ENCODE measurements at places on chromosomes 3 and 15.

- no peak for DNase-seq
Observed at GRCh38 chr15:48087844-48088243, 32.9 kb upstream of the SLC24A5 start.

GRCh38 chr3:53577506-53577905 lies 83.1 kb downstream of the CACNA1D start:
- DNase-seq: no peak

DNA sequence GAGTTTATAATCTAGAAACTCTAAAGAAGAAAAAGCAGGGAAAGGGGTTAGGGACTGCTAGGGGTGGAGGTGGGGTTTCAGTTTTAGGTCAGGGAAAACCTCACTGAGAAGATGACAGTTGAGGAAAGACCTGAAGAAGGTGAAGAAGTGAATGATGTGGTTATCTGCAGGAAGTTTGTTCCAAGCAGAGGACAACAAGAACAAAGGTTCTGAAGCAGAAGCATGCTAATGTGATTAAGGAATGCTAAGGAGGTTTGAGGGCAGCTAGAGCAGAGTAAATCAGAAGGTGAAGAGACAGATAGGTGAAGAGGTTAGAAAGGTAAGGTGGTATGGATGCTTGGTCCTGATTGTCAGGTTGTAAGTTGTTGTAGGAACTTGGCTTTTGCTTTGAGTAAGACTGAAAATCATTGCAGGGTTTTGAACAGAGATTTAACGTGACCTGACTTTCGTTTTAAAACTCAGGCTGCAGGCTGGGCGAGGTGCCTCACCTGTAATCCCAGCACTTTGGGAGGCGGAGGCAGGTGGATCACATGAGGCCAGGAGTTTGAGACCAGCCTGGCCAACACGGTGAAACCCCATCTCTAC lies 8.6 kb downstream of the OXSR1 start:
- no peak for DNase-seq

DNA sequence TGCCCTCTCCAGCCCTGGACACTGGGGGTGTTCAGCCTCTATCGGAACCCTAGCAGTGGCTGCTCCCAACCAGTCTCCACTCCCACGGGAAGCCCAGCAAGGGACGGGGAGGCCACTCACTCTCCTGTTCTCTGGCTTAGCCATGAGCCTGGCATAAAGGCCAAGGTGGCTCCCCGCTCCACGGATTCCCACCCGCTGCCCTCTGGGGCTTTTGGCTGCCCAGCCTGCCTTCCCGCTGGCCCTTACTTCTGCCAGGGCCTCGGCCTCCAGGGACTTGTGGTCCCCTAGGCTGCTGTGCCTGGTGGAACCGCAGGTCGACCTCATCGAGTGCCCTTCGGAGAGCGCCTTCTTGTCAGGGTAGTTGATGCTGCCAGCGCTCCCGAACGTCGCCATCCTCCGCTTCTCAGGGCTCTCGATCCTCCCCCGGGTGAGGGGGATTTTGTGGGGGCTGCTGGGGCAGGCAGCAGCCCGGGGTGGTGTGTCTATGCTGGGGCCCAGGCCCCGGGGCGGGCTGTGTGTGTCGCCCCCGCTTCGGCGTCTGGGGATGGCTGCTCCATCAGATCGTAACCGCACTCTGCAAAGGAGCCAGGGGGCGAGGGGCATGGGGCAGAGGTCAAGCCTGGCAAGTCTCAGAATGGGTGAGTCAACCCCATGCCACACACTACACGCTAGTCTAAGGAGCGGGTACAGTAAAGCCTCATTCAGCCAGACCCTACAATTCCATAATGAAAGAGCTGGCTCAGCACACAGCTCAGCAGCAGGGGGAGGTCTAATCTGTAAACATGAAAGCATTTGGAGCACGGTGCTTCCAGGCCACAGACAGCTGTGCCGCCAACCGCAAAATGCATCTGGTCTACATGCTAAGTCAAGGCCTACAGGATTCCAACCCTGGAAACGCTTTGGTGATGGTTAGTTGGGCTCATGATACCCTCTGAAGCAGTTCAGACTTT lies 27.3 kb upstream of the RAD18 start:
- no peak for DNase-seq

DNA sequence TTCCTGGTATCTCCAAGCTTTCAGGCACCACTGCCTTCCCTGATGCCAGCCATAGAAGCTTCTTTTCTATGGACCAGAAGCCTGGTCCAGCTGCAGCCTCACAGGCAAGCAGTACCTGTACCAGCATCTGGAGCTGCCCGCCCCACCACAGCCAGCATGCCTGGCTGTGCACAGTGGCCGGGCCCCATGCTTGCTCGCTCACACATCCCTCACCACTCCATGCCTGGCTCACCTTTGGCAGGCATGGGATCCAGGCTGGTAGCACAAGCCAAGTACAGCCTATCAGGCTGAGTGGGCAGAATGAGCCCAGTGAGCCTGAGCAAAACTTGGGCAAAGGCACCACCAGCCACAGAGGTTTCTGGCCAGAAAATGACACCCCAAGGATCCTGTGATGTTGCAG lies 93.4 kb downstream of the TPRA1 start:
- no peak for DNase-seq

GRCh38 chr3:37249717-37250116 lies 75.3 kb upstream of the LRRFIP2 start:
- no peak for DNase-seq

- no peak for DNase-seq
Observed at GRCh38 chr3:129469026-129469425, 29.0 kb downstream of the IFT122 start.

GRCh38 chr3:115469649-115470048 lies 153.7 kb upstream of the GAP43 start:
- DNase-seq: no peak

DNA sequence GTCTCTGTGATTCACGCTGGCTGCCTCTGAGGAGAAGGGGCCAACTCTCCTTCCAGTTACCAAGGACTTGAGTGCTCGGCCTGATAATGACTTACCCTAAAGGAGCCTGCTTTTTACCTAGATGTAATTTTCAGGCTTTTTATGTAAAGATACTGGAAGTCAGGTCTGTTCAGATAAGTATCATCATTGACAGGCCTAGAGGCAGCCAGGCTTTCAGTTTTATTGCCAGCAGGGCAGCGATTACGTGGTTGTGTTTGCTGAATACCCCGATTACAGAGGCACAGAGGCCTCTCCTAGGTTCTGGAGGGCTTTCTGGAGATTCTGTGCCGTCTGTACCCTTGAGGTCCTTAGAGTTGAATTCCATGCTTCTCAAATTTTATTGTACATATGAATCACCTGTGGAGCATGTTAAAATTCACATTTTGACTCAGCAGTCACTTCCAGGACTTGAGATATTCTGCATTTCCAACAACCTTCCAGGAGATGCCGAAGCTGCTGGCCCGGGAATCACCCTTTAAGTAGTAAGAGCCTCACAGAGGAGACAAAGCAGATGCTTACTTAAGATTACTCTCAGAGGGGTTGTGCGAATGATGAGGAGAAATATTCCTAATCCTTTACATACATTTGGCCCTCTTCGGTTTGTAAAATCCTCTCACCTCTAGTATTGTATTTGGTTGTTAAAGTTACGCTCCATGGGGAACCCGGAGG lies 160.1 kb upstream of the BHLHE40 start:
- no peak for DNase-seq

- no peak for DNase-seq
Observed at GRCh38 chr3:119492128-119492527, 6.2 kb upstream of the TIMMDC1 start.

GRCh38 chr3:194632809-194633348 lies 340 bp downstream of the TMEM44 start:
- DNase-seq: peak; percentile 38

- DNase-seq: no peak
Observed at GRCh38 chr15:90684281-90684680, 32.9 kb upstream of the BLM start.

DNA sequence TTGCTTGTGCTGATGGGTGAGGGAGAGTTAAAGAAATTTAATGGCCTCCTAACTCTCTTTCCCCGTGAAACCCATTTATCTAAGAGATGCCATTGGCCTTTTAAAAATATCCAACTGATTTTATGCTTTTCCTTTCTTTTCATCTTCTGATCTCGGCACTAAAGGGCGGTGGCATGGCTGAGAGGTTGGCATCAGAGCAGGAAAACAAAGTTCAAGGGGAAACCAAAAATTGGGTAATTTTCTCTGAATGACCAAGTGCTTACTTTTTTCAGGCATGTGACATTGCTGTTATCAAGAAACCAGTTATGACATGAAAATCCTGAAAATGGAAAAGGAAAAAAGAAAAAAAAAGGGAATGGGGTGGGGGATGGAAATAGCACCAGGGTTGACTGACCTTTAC lies 3.2 kb downstream of the CGNL1 start:
- no peak for DNase-seq

GRCh38 chr3:133670525-133670995 lies 8.8 kb upstream of the TOPBP1 start:
- no peak for DNase-seq

DNA sequence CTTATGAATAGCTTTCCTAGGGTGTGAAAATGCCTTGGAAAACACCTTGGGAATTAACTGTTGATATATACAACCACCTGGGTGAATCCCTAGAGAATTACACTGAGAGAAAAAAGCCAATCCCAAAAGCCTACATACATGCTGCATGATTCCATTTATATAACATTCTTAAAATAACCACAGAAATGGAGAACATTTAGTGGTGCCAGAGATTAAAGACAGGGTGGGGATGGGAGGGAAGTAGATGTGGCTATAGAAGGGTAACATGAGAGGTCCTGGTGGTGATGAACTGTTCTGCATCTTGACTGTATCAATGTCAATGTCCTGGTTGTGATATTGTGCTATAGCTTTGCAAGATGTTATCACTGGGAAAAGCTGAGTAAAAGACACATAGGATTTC lies 291.0 kb downstream of the CLSTN2 start:
- DNase-seq: no peak

- DNase-seq: no peak
Observed at GRCh38 chr15:100847194-100847593, 32.4 kb upstream of the ALDH1A3 start.

DNA sequence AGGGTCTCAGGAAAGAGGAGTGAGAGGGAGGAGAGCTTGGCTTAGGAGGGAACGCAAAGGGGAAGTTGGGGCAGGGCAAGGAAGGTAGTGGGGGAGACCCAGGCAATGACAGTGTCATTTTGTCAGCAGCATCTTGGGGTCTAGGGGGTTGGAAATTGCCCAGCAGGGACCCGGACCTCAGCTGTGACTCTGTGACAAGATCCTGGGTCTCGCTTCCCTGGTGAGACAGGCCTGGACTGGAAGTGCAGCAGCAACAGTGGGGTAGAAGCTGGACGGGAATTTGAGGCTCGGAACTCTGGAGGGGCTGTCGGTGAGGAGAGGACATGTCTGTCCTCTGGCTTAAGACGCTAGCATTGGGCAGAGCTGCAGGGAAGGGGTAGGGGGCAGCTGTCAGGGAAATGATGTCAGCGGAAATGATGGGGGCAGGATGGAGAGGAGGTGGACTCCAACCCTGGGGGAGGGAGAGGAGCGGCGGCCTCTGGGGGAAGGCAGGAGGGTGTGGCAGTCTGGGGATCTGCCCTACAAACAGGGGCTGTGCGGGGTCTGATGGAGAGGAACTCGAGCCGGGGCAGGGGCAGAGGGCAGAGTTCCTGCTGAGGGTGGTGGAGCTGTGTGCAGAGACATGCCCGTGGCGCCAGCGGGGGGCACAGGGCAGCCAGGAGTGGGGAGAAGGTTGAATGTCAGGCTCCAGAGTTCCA lies 12.3 kb downstream of the ANPEP start:
- no peak for DNase-seq

DNA sequence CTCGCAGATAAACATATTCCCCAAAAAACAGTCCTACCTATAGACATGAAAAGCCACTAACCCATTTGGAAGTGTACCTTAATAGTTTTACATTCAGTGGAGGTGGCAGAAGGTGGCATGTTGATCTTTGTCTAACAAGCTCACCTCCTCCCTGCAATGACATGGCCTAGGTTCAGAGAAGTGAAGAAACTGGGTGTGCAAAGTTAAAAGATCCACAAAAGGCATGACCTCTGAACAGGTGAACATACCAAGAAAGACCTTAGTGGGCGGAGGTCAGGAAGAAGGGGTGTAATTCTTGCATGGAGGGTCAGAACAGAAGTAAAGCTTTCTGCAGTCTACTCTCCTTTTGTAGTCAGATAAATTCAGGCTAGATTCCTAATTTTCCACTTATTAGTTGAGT lies 822 bp downstream of the MRPL3 start:
- peak; percentile 7 for DNase-seq

DNA sequence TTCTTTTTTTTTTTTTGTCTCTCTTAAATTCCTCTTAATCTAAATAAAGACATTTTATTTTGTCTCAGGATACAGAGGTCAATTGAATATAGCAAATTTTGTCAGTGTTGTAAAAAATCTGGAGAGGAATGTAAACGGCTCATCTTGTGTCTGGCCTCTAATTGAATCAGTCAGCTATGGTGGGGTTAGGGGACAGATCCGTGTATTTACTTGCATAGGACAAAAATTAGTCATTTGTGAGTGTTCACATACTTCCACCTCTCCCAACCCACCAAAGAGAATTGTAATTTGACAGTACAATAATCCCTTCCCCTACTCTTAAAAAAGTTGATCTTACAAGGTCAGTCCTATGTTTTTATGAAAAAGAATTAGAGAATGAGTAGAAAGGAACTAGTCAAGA lies 18.3 kb downstream of the PPARG start:
- DNase-seq: no peak

- DNase-seq: no peak
Observed at GRCh38 chr15:39151545-39151944, 429.3 kb upstream of the THBS1 start.

DNA sequence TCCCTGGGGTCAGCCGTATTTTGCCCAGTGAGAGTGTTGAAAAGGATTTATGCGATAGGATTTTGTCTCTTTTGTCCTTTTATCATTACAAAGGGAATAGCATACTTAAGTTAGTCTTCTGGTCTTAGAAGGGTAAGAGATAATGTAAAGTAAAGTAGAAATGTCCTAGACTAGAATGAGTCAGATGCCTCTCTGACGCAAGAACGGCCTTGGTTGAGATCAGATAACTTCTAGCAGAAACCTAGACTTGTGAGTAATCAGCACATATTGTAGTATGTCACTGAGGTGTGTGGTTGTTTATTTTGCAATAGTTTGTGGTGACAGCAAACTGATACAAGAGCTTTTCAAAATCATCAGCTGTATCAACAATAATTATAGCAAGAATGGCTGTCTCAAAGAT lies 866.1 kb downstream of the NSUN3 start:
- no peak for DNase-seq

DNA sequence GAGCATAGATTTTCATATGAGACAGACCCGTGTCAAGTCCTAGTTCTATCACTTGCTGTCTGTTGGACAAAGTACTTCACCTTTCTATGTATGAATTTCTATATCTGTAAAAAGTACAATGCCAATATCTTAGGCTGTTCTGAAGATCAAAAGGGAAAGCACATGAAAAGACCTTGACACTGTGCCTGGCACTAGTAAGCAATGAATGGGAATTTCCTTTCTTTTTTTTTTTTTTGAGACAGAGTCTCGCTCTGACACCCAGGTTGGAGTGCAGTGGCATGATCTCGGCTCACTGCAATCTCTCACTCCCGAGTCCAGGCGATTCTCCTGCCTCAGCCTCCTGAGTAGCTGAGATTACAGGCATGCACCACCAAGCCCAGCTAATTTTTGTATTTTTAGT lies 35.4 kb upstream of the ETV5 start:
- no peak for DNase-seq
